SJSA1 (cell line): ENCODE measurements at places on chromosomes 1 and 21. TPM values are rescaled to one million over a fixed set of nuclear protein-coding genes. Genes with fewer than 3 reads are reported as not detected.

- H3K36me3 ChIP-seq, result no peaks in the 10 kb centered on the region
- peaks cover 65% of the 10 kb centered on the region for H3K27me3 ChIP-seq
- H3K4me1 ChIP-seq, result peaks cover 7% of the 10 kb centered on the region
- no peak overlapping the region for H3K27ac ChIP-seq
- DNase-seq, result no peak
Observed at GRCh38 chr1:85047144-85047471, 1.2 kb downstream of the MCOLN3 start.

- no peaks in the 10 kb centered on the region for H3K27me3 ChIP-seq
- no peak overlapping the region for H3K27ac ChIP-seq
- H3K36me3 ChIP-seq, result no peaks in the 10 kb centered on the region
- no peak overlapping the region for H3K4me3 ChIP-seq
- H3K4me1 ChIP-seq, result 0 out of 2 replicates have a peak, but pooled peaks cover 4% of the 10 kb centered on the region
Observed at GRCh38 chr1:50699795-50700194, 260.3 kb downstream of the FAF1 start.

DNA sequence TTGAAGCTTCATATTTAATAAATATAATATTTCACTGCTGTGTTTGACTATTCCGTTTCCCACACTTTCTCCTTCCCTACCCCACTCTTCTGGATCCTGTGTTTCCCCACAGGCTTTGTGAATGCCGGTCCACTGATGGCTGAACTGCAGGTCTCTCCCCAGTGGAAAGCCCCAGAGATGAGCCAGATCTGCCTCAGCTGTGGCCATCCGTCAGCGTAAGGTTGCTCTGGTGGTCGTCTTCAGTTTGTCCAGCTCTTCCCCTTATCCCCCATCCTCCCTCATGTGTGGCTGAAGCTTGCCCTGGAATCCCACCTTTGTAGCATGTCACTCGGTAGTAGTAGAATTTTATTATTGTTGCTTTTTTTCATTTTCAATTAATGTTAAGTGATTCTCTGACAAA, 11.4 kb downstream of the SMAP2 start:
- no peak overlapping the region for H3K4me3 ChIP-seq
- H3K36me3 ChIP-seq, result peaks cover 6% of the 10 kb centered on the region
- DNase-seq, result no peak

GRCh38 chr1:40690771-40691537, 550 bp upstream of the NFYC start:
- peaks cover 28% of the 10 kb centered on the region for H3K36me3 ChIP-seq
- peak overlapping the region; percentile 83 for H3K4me3 ChIP-seq
- peak overlapping the region; percentile 95 for H3K27ac ChIP-seq
- H3K27me3 ChIP-seq, result no peaks in the 10 kb centered on the region

GRCh38 chr1:69148731-69149130, 419.0 kb upstream of the LRRC7 start:
- H3K36me3 ChIP-seq, result no peaks in the 10 kb centered on the region
- no peaks in the 10 kb centered on the region for H3K4me1 ChIP-seq
- H3K4me3 ChIP-seq, result no peak overlapping the region
- no peak for DNase-seq
- H3K27me3 ChIP-seq, result no peaks in the 10 kb centered on the region

DNA sequence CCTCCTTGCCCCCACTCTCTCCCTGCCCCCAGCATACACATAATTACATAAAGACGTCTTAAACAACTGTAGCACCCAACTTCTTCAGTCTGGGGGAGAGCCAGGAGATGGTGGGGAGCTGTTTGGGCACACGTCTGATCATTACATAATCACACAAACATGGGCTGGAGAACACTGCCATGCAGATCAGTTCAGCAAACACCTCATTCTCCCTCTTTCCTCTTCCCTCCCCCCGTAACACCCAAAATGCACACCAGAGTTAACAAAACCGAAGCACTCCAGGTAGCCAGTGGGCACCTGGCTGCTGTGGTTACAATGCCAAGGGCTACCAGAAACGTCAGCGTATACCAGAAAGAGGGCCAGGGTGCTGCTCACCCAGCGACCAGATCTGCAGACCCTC, 1.6 kb downstream of the HIVEP3 start:
- H3K36me3 ChIP-seq, result no peaks in the 10 kb centered on the region
- no peak overlapping the region for H3K4me3 ChIP-seq
- H3K4me1 ChIP-seq, result peaks cover 37% of the 10 kb centered on the region
- DNase-seq, result no peak
- no peak overlapping the region for H3K27ac ChIP-seq

GRCh38 chr21:42650441-42651421, 2.7 kb upstream of the PDE9A start:
- no peaks in the 10 kb centered on the region for H3K36me3 ChIP-seq
- peaks cover 22% of the 10 kb centered on the region for H3K27me3 ChIP-seq
- no peak overlapping the region for H3K27ac ChIP-seq
- no peak overlapping the region for H3K4me3 ChIP-seq
- H3K4me1 ChIP-seq, result peaks cover 41% of the 10 kb centered on the region

DNA sequence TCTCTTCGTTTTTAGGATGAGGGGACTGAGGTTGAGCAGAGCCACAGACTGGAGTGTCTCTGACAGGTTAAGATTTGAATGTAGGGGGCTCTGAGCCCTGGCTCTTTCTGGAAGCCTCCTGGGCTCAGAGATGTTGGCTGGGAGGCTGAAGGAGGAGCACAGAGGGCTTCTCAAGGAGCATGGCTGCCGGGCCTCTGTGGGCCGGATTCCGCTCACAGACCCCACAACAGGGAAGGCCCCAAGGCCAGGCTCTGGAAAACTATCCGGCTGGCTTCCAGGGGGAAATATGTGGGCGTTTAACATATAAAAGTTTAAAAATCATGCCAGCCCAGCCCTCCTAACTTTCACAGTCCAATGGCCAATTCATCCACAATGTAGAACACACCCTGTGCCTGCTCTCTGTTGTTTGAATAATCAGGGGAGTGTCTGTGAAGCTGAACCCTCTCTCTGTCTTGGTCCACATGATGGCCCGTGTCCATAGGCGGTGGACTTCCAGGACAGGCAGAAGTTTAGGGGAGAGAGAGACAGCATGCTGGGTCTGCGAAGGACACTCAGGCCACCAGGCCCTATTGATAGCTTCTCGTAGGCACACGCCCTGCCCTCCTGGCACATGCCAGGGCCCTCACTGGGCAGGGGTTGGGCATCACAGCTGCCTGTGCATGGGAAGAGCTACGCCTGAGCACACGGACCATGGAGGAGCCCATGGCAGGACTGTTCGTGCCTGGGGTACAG, 10.8 kb downstream of the OBSCN start:
- no peak overlapping the region for H3K4me3 ChIP-seq
- H3K4me1 ChIP-seq, result no peaks in the 10 kb centered on the region
- H3K27me3 ChIP-seq, result no peaks in the 10 kb centered on the region
- no peak overlapping the region for H3K27ac ChIP-seq
- DNase-seq, result no peak

DNA sequence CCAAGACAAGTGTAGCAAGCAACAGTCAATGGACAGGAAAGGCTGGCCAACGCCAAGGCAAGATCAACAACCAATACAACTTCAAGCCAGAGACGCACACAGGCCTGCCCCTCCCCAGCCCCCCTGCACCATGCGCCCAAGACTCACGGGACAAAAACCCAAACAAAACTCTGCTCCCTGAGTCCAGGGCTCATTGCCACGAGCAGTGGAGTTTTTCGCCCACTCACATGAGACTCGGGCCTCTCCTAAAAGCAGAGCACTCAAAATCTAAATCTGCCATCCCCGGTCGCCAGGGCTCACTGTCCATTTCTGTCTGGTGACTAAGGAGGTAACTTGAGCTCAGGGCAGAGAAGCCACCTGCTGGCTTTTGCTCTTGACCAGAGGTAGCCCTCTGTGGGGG, 174.8 kb downstream of the CLIC6 start:
- DNase-seq, result no peak
- H3K27ac ChIP-seq, result no peak overlapping the region
- H3K4me3 ChIP-seq, result no peak overlapping the region
- H3K4me1 ChIP-seq, result peaks cover 42% of the 10 kb centered on the region

- peaks cover 6% of the 10 kb centered on the region for H3K36me3 ChIP-seq
- peaks cover 48% of the 10 kb centered on the region for H3K4me1 ChIP-seq
- peak; percentile 79 for DNase-seq
- H3K4me3 ChIP-seq, result no peak overlapping the region
Observed at GRCh38 chr1:91731815-91732214, 154.1 kb downstream of the TGFBR3 start.

GRCh38 chr1:5858844-5859407, 133.3 kb downstream of the NPHP4 start:
- no peak overlapping the region for H3K27ac ChIP-seq
- DNase-seq, result no peak
- peaks cover 75% of the 10 kb centered on the region for H3K4me1 ChIP-seq
- H3K27me3 ChIP-seq, result no peaks in the 10 kb centered on the region

DNA sequence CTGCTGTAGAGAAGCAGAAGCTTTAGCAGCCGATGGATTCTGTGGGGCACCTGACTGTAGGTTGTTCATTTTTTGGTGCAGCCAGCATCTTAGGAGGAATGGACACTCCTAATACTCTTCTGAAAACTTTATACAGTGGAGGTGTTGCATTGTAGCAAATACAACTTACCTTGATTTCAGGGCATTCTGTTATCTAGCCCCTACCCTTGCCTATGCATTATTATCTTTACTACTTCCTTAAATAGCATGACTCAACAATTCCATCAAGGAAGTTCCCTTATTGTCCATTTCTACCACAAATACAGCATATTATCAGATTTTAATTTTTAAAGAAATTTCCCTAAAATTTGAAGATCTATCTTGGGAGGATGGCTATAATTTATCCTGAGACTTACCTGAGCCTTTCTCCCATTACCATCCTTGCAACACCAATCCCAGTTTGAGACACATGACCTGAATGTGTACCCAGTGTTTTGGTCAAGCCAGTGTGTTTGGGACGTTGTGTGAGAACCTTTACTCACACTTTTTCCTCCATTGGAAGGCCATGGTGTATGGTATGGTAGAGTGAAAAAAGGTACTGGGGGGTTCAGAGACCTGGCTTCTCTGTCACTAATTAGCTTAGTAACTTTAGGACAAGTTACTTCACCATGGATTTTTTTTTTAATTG, 9.2 kb downstream of the POU2F1 start:
- no peaks in the 10 kb centered on the region for H3K36me3 ChIP-seq
- H3K4me3 ChIP-seq, result no peak overlapping the region
- H3K27ac ChIP-seq, result no peak overlapping the region
- H3K4me1 ChIP-seq, result no peaks in the 10 kb centered on the region
- no peak for DNase-seq
- H3K27me3 ChIP-seq, result no peaks in the 10 kb centered on the region

DNA sequence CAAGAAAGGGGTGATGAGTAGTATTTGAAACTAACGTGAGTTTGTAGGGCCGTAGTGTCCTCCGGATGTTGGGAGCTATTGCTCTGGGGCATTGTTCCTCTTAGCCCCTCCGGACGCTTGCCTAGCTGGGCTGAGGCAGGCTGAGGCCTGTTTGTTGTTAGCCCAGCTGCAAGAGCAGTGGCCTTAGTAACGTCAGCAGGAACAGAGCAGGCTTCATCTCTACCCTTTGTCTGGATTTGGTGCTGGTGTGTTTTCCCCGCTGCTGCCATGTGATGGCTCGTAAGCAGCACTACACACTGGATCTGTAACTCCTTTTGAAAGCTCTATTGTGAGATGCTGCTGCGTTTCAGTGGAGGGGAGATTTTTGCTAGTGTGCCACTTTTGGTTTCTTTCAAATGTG, 57.6 kb downstream of the DNM3 start:
- no peaks in the 10 kb centered on the region for H3K27me3 ChIP-seq
- no peak overlapping the region for H3K4me3 ChIP-seq
- H3K36me3 ChIP-seq, result no peaks in the 10 kb centered on the region

DNA sequence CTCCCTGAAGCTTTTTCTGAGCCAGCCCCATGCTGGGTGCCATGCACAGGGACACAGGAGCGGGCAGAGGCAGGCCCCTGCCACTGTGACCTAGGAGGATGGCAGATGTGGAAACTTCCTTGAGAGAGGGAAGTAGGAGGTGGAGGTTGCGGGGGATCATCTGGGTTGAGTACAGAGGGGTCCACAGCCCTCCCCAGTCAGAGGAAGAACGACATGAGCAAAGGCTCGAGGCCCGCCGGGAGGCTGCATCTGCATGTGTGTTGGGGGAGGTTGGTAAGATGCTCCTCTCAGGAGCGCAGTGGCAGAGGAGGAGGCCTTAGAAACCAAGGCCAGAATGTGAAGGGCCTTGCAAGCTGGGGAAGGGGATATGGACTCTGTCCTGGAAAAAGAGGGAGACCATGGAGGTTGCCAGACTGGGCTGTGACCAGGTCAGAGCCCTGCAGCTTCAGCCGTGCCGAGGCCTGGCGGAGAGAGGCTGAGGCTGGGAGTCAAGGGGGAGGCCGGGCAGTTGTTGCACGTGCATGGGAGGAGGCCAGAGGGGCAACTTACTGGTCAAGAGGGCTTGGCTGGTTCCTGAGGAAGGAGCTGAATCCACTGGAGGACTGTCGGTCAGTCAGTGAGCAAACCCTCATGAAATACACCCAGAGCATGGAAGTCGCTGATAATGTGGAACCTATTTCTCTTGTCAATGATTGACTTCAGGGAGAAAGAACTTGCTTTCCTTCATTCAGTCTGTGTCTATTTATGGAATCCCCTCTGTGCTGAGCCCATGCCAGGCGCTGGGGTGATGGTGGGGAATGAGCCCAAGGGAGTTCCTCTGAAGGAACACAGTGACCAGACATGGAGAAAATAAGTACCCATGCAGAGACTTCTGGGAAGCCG, 31.7 kb downstream of the A3GALT2 start:
- H3K36me3 ChIP-seq, result peaks cover 22% of the 10 kb centered on the region
- H3K4me1 ChIP-seq, result peaks cover 22% of the 10 kb centered on the region
- H3K27ac ChIP-seq, result no peak overlapping the region
- no peak for DNase-seq

DNA sequence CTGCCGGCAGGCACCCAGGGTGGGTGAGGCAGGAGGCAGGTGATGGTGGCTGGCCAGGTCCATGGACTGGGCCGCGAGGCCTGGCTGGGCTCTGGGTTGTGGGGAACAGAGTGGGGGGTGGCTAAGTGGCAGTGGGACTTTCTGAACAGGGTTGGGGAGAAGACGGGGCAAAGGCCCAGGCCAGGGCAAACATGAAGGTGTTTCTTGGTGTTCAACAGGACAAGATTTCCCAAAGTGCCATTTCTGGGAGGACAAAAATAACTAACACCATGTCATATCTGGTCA, 26.8 kb downstream of the STUM start:
- no peak overlapping the region for H3K27ac ChIP-seq
- H3K4me1 ChIP-seq, result no peaks in the 10 kb centered on the region
- no peak for DNase-seq

GRCh38 chr1:162030759-162031280, 7.2 kb upstream of the OLFML2B start:
- H3K4me3 ChIP-seq, result no peak overlapping the region
- DNase-seq, result no peak
- no peaks in the 10 kb centered on the region for H3K27me3 ChIP-seq
- no peaks in the 10 kb centered on the region for H3K36me3 ChIP-seq

- no peak overlapping the region for H3K4me3 ChIP-seq
- H3K27ac ChIP-seq, result no peak overlapping the region
- no peaks in the 10 kb centered on the region for H3K4me1 ChIP-seq
- H3K27me3 ChIP-seq, result no peaks in the 10 kb centered on the region; the same call in 1 of the 2 replicates
- no peak for DNase-seq
Observed at GRCh38 chr1:18748435-18748834, 111.0 kb downstream of the TAS1R2 start.

GRCh38 chr1:207619871-207620542, 24.9 kb upstream of the CR1L start:
- no peaks in the 10 kb centered on the region for H3K4me1 ChIP-seq
- no peak overlapping the region for H3K4me3 ChIP-seq
- DNase-seq, result no peak
- H3K36me3 ChIP-seq, result no peaks in the 10 kb centered on the region

FCN3 gene
- not detected in 2 replicates for total RNA-seq

MAPKAPK2 gene
- 45.4 and 58.6 TPM in 2 replicates for total RNA-seq

CELA2A gene
- not detected in 2 replicates for total RNA-seq

LYPD8 gene
- total RNA-seq, result not detected in 2 replicates

NMNAT2 gene
- total RNA-seq, result 0.50 and 0.60 TPM in 2 replicates

KLHDC8A gene
- total RNA-seq, result not detected in 2 replicates

PAX7 gene
- not detected in 2 replicates for total RNA-seq

GJB3 gene
- not detected in 2 replicates for total RNA-seq
